ENCODE measurements at places on chromosomes 12 and 14. TPM values are rescaled to one million over a fixed set of nuclear protein-coding genes. Genes with fewer than 3 reads are reported as not detected.
A peak's percentile ranks its signal among the peaks of the same experiment; 100 is the strongest.

DNA sequence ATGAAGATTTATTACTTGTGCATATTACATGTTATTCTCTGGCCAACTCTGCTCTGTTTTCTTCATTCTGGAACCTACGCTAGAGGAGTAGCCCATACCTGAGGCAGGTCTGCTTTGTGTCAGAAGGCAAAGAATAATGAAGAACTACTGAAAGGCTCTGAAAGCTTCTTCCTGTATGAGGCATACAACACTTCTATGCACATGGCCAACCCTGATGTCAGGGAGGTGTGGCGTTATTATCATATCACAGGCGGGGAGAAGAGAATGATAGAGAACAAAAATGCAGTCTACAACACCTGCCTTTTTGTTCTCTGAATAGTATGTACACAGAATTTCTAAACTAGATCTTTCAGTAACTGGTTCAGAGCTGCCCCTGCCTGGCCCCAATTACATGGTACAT lies 32.5 kb upstream of the CRY1 start:
- DNase-seq = no peak

GRCh38 chr14:59566725-59567124 lies 9.9 kb downstream of the CCDC175 start:
- DNase-seq = peak; percentile 90

GRCh38 chr14:101065696-101066694 lies 162.5 kb upstream of the RTL1 start:
- no peak for DNase-seq

C1RL gene
- total RNA-seq = 8.9 TPM

GRCh38 chr14:35740215-35740614 lies 68.9 kb downstream of the RALGAPA1 start:
- DNase-seq = no peak
